Aorta (tissue), 5 donors: ENCODE measurements at places on chromosomes 6 and 20. TPM values are rescaled to one million over a fixed set of nuclear protein-coding genes. Genes with fewer than 3 reads are reported as not detected.

Gene SLC17A5
- 22.0 TPM for total RNA-seq

DNA sequence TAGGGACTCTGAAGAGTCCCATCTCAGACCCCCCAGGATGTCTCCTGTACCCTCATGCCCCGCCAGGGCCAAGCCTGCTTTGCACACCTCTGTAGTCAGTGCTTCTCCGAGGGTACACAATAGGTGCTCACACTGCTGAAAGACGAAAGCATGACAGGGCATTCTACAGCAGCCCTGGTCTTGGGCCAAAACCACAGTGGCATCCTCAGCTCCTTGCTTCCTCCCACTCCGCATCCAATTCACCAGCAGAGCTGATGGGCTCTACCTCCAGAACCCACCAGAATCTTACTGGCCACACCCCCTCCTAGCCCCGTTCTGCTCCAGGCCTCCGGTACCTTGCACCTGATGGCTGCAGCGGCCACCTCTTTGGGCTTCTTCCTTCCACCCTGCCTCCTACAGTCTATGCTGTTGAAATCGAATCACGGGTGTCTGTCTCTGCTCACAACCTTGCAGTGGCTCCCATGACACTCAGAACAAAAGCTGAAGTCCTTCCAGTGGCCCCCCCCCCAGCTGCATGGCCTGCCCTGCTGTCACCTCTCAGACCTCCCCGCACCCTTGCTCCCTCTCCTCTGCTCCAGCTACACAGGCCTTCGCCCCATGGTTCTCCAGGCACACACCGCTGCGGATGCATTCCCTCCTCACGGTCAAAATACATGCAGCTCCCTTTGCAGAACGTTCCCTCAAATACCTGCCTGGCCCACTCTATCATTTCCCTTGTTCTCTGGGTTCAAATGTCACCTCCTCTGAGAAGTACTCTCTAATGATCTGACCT, 1.2 kb downstream of the ANGPT4 start:
- DNase-seq, result no peak

Gene NKX2-2
- not detected for total RNA-seq

Gene INSM1
- total RNA-seq, result not detected

DNA sequence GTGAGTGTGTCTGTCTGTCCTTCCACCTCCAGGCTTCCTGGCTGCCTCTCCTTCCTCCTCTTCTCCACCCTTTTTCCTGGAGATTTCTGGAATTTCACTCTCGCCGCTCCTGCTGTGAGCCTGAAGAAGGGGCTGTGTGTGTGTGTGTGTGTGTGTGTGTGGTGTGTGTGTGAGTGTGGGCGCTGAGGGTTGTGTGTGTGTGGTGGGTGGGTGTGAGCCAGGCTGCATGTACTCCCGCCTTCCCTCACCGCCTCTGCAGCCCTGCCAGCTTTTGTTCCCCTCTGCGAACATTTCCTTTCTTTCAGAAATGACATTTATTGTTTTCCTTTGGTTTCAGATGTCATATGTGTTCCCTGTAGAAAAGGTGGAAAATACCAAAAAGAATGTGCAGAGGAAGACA, 76.0 kb downstream of the SRC start:
- DNase-seq, result no peak

GRCh38 chr20:45539382-45539781, at the start of gene WFDC6:
TSS of gene WFDC6 (minus strand) at chr20:45539482. CDS start at chr20:45539407, 75 bp downstream.
- DNase-seq, result no peak

GRCh38 chr6:147855803-147856482, 347.5 kb downstream of the SAMD5 start:
- no peak for DNase-seq

DNA sequence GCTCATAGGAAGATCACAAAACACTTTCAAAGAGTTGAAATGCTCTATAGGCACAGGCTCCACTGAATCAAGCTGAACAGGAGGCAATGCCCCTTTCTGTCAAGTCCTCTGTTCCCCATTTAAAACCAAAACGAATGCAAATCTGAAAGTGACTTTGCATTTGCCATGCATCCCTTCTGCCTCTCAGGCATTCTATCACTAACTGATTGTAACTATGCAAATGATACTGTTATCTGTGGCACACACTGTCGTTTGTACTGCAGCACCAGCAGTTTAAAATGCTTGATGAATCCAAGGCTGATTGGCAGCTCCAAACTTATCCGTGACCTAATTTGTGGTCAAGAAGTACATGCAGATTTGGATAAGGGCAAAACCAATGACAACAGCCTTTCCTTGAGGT, 1067.5 kb upstream of the MAP3K7 start:
- DNase-seq, result no peak

GRCh38 chr6:107655864-107656263, 165.9 kb downstream of the SOBP start:
- DNase-seq, result no peak

Gene TPX2
- 0.75 TPM for total RNA-seq

DNA sequence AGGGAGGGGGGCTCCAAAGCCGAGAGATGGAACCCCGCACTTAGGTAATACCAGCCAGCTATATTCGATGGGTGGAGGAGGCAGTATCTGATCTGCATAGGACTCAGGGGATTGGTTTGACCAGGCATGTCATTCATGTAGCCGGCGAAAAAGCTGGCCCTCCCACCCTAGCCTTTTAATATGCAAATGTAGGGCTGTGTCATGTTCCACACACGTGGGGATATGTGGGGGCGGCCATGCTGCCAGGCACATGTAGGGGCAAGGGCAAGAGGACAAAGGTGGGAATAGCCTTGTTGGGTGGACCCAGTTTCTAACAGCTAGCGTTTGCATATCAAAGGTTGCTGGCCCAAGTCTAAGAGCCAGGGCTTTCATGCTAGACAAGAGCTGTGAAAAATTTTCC, 39.1 kb upstream of the DDR1 start:
- no peak for DNase-seq

Gene GGTLC1
- total RNA-seq, result not detected

- DNase-seq, result no peak
Measured at GRCh38 chr6:31791324-31792089, 4.0 kb downstream of the VARS1 start.

Gene SLC17A3
- total RNA-seq, result not detected

DNA sequence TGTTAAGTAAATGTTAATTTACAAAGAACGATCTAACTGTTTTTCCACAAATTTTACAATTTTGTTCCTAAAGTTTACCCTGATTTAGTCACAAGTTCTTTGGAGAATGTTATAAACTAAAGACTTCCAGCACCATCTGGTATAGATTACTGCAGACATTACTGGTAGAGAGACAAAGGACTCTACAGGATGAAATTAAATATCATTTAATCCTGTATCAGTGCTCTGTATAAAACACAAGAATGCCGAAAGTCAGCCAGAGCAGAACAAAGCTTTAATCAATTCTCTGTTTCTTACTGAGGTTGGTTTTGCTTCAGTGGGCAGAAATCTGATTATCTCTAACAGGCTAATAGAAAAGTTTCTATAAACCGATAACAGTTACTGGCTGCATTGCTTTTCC, 763.6 kb downstream of the TENT5A start:
- no peak for DNase-seq

Gene SEL1L2
- total RNA-seq, result not detected

- DNase-seq, result no peak
Measured at GRCh38 chr6:79269877-79270276, 35.4 kb upstream of the HMGN3 start.

DNA sequence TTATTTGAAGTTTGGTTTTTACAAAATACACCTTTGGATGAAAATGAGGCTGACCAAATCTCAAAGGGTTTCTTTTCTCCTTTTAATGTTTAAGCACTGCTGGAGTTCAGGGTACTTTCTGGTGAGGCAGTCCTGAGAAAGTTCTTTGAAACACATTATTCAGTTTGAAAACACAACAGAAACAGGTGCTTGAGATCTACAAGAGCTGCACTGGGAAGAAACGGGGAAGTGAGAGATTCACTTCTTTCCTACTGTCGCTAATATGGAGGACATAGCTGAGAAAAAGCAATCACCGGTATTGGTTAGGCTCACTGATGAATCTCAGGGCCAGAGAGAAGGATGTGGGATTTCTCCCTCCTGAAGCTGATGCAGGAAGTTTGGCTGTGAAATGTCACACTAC, 22.9 kb upstream of the TMEM170B start:
- no peak for DNase-seq

DNA sequence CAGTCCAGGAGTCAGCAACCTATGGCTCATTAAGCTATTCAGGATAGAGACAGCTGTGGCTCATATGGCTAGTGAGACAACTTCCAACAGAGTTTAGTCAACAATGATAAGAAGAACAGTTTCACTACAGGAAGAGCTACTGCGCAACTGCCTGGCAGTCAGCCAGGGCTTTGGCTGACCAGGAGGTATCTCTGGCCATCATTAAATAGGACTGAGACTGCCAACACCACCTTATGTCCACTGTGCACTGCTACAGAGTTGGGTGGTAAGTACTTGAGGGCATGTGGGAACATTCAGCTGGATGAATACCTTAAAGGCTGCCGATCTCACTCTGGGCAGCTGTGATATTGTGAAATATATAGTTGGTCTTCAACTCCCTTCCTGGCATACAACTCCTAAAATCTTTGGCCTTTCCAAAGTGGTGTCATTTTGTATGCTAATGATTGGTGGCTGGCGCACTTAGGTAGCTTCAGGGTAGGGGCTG, 52.2 kb upstream of the FAM83C start:
- DNase-seq, result no peak

DNA sequence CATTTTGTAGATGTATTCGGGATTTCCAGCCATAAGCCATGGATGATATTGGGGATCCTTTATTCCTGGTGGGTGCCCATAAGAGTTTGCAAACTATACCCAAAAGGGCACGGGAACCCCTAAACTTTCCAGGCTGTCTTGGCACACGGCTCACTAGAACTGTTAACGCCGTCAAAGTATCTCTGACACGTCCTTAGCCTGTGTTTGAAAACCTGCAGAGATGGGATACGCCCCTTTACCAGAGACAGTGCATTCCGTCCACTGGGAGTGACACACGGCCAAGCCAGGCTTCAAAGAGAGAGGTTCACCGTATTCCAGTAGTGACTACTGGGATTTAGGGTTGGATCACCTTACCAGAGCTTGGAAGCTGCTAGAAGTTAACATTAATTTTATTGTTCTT, 95.0 kb downstream of the THBS2 start:
- DNase-seq, result no peak

DNA sequence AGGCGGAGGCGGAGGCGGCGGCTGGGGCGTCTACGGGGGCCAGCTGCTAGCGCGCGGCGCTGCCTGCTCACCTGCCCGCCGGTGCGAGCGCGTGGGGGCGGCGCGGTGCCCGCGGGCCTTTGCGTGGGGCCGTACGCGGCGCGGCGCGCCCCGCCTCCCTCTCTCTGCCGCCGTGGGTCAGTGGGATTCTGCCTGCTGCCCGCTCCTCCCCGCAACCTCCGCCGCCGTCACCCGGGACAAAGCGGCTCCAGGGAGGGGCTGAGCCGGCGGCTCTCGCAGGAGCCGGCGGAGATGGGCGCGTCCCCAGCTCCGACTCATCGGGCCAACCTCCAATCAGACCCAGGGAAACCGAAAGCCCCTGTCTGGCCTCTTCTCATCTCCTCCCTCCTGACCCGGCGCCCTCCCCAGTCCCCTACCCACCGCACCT, at the start of gene RCAN2:
Gene RCAN2, minus strand, starts transcription at position 249 of the 427 bp plus-strand sequence.
- peak; percentile 93 for DNase-seq

DNA sequence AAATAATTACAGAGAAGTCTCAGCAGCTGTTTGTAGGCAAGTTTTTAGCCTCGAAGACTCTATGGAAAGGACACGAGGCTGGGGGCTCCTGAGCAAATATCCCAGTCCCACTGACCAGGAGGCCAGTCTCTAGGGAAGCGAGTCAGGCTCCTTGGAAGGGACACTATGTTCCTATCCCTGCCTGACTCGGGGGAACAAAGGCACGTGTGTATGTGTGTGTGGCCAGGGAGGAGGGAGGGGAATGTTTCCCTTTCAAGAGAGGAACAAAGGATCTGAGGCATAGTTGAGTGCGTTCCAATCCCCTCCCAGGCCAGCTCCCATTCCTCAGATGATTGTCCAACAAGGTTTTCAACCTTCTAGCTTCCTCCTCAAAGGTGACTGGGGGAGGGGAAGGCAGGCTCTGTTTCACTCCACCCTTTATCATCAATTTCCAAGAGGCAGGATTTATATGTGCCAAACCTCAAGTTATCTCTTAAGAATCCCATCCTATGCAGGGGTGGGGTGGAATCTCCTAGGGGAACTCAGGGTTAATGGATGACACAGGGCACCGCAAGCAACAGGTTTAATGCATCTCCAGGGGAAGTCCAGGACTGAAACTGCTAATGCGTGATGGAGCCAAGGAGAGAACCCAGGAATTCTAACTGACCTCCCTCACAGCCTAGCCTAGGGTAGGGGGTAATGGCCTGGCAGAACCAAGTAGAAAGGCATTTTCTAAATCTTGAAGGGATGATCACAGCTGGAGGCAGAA, 9.9 kb downstream of the BCL2L1 start:
- DNase-seq, result peak; percentile 82

Gene ALDH8A1
- total RNA-seq, result 4.1 TPM

Gene OLIG3
- not detected for total RNA-seq

- DNase-seq, result no peak
Measured at GRCh38 chr20:46275091-46275490, 33.2 kb downstream of the CDH22 start.

GRCh38 chr20:47377122-47377722, 20.7 kb upstream of the ZMYND8 start:
- DNase-seq, result no peak

DNA sequence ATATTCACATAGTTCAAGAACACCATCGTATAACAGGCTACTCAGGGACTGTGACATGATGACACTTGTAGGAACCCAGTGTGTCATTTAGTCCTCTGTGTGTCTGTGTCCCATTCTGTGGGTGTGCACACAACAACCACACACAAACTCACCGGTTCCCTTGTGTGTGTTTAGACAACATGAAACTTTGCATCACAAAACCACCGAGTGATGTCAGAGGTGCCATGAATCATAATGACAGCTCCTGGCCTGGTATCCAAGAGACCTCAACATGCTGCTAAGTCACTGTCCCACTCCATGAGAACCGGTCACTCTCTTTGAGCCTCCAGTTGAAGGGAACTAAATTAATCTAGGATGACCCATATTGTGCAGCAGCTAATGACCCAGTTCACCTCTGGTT, 421.3 kb downstream of the PREX1 start:
- DNase-seq, result no peak

Gene RFX6
- total RNA-seq, result not detected

DNA sequence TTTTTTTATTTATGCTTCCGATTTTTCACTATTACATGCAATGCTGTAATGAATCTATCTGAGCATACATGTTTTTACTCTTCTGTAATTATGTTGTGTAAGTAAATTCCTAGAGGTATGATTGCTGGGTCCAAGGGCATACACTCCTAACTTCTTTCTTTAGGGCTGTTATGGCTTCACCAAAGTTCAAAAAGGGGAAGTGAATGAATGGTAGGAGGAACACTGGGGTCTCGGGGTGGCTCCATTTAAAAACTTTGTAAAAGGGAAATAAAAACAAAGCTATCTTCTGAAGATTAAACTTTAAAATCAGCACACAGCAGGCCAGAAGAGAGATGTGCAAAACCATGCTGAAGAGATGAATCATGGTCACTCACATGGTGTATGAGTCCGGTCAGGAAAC, 289.1 kb upstream of the SUPT3H start:
- DNase-seq, result no peak

GRCh38 chr6:121584586-121585369, 149.3 kb downstream of the GJA1 start:
- DNase-seq, result no peak

- DNase-seq, result no peak
Measured at GRCh38 chr6:52385074-52385473, 23.1 kb downstream of the PAQR8 start.
